ENCODE measurements at places on chromosomes 1 and 21.

DNA sequence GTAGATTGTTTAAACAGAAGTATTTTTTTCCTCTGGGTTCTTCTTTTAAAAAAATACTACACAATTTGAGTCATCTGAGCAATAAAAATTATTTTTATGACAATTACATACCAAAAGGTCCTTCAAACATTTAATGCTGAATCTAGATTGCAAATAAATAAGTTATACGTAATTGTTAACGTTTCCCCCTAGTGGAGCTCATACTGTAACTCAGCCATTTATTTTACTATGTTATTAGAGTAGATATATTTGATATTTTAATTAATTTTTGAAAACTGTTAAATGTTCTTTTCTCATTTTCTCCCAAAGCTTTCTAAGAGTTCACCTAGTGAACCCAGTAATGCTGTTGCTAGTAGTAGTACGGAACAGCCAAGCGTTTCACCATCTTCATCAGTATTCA is 33.5 kb downstream of the ZMYM1 start:
- DNase-seq, result no peak

DNA sequence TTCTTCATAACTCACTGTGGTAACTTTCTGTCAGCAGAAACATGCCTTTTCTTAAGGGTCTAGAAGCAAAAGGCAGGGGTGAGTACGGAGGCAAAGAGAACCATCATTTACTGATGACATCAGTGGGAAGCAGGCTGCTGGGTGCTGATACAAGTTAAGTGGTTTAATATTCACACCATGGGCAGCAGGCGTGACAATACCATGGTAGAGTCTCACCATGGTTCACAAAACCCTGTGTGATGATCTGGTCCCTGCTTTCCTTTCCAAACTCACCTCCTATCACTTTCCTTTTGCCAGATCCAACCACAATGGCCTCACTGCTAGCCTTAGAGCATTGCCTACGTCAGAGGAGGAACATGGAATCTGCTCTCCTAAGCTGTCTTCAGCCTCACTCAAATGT is 8.7 kb downstream of the MAB21L3 start:
- DNase-seq, result no peak

DNA sequence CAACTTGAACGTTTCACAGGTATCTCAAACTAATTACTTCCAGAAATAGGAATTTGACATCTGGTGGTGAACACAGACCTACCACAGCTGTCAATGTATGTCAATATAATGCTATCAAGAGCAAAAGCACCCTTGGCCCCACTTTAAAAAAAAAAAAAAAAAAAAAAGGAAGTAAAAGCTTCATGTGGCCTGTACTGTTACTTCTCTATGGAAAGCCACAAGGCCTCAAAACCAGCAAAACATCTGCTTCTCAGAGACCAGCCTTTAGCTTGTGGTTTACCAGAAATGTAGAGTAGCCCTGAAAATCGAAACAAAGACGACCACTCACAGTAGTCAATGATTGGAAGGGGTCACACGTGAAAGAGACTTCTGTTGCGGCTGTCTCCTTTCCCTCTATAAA is 109.6 kb downstream of the SLC45A1 start:
- no peak for DNase-seq

DNA sequence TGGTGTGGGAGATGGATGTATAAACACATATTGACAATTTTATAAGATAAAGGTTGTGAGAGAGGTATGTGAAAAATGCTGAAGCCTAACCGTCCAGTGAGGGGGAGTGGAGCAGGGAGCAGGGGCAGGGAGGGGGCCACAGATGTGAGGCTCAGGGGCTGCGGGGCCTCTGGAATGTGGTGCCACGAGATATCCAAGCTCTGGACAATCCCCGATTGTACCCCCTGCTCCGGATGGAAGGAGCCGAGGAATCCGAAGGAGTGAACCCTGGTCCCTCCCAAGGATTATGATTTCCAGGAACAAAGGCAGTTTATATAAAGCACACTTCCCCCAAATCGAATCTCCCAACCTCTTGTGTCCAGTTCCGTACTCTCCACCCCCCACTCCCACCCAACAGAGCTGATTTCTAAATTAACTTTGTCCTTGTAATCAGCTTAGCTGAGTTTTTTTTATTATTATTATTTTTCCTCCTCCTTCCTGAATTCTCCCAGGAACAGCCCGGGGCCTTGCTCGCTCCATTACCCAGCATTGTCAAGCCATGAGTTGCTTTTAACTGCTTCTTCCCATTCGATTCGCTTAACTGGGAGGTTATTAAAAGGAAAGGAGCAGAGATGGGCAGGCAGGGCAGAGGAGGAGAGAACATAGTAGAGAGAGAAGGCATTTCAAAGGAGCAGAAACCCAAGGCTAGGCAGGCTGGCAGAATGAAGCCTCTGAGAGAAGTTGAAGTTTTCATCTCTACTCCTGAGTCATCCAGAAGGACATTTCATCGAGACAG is 9.4 kb downstream of the KIRREL1 start:
- no peak for DNase-seq

DNA sequence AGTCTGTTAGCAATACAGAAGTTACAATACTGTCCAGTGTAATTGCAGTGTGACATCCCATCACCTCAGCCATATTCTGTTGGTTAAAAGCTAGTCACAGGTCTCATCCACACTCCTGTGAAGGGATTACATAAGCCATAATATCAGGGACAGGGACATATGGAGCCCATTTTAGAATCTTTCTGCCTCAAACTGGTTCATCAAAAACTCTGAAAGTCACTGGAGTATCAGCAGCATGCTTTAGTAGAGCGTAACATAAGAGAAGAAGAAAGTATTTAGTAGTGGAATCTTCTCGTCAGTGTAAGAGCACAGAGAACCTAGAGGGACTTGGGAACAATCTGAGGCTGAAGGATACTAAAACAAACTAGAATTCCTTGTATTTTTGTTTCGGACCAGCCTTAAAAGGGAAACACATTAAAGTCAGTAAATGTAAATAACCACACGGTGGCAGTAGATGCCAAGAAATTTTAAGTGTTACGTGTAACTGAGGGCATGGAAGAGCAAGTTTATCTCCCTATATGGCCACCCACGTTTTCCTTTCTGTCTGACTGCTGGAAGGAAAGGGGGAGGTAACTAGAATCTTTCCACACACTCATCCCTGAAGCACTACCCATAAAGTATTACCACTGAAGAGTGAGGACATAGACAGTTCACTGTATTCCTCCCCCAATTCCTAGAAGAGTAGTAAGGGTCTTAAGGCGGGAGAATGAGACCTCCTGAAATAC is 41.6 kb upstream of the AGL start:
- DNase-seq, result no peak

DNA sequence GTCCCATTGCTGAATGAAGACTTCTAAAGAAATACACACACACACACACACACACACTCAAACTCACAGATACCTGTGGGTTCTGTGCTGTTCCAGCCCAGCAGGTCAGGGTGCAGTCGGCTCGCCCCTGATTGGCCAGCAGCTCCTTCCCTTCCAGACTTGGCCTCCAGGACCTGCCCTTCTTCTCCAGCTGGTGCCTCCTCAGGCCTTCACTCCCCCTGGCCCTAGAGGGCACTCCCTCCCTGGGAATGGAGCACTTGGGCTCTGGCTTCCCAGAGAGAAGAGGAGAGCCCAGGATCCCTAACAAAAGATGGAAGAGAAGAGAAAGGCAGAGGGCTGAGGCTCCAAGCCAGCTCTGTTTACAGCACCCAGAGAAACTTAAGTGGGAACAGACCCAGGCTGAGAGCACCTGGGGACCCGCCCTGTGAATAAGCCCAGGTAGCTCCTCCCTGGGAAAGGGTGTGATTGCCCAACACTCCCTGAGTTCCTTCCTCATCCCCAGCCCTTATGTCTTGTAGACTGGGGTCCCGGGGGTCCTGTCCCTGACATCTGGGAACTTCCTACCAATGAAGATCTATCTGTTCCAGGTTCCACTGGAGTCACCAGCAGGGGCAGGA is at the start of gene PGLYRP3:
PGLYRP3 (minus strand) TSS at position 383 of the 617 bp plus-strand sequence. CDS start 2,287 bp downstream, outside the sequence.
- no peak for DNase-seq

GRCh38 chr1:40404670-40405462 is 31.3 kb downstream of the SMAP2 start:
- no peak for DNase-seq

- no peak for DNase-seq
Observed at GRCh38 chr1:87279966-87280535, 48.6 kb upstream of the LMO4 start.

- DNase-seq, result no peak
Observed at GRCh38 chr1:27682351-27682944, 10.5 kb upstream of the IFI6 start.

DNA sequence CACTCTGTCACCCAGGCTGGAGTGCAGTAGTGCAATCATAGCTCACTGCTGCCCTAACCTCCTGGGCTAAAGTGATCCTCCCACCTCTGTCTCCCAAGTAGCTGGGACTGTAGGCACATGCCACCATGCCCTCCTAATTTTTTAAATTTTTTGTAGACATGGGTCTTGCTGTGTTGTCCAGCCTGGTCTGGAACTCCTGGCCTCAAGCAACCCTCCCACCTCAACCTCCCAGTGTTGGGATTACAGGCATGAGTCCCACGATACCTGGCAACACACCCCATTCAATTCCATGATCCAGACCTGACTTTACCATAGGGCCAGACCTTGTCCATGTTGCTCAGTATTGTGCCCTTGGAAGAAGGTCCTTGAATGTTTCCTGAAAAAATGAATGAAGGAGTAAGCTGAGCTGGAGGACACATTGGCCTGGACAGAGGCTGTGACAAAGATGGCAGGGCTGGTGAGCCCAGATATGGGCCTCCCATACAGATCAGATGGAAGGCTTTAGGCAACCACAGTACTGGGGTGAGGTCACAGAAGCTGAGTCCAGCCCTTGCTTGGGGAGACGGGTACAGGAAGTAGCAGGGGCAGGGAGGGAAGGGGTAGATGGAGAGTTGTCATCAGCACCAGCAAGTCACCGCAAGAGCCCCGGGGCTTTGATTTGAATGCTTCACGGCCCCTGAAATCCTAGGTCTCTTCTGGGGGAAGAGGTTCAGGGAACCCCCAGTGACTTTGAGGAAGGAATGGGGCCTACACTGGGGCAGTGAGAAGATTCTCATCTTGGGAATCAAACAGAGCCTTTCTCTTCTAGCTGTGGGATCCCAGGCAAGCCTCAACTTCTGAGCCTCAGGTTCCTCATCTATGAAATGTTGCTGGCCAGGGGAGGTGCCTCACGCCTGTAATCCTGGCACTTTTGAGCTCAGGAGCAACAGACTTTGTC is 40.1 kb upstream of the DMBX1 start:
- no peak for DNase-seq

GRCh38 chr1:211762206-211762605 is 68.4 kb downstream of the LPGAT1 start:
- DNase-seq, result no peak

GRCh38 chr1:108691128-108691941 is 775 bp upstream of the PRPF38B start:
- DNase-seq, result no peak

DNA sequence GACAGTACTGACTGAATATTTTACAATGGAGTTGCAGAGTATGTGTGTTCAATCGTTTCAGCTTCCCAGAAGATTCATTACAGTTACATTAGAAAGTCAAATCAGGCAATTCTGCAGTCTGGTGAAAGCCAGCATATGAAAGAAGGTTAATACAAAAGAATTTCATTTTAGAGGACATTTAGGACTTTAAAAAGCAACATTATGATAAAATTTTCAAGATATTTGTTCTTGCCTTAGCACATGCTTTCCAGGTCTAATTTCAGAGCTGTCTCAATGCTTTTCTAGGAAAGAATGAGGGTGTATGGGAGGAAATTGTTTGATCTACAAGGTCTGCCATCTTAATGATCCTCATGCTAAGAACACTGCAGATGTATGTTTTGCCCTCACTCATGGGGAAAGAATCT is 63.2 kb downstream of the RERE start:
- DNase-seq, result no peak

DNA sequence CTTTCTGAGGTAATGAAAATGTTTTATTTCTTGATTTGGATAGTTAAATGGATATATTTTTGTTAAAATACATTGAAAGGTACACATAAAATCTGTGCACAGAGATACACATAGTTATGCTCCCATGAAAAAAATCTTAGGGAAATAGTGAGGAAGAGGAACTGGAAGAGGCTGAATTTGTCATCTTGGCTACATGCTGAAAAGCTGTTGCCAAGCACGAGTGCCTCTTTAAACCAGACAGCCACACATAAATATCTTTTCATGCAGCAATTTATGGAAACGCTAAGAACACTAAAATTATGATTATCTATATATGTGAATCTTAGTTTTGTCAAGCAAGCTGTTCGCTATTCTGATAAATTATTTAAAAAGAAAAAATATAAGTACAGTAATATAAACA is 12.8 kb upstream of the ADAR start:
- no peak for DNase-seq

DNA sequence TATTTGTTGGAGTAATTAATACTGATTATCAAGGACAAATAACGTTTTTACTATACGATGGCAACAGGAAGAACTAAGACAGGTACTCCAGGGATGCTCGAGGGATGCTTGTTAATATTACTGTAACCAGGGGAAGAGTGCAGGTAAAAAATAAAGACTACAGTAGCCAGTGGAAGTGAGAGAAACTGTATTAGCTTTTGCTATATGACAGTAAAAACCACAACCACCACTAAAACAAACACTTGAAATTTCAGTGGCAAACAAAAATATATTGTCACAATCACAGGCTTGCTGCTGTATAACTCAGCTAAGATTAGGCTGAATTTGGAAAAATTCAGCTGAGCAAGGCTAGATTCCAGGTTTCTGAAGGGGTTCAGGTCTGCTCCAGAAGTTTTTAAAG is 812.6 kb upstream of the ADGRL4 start:
- DNase-seq, result no peak

- DNase-seq, result no peak
Observed at GRCh38 chr1:247669225-247669624, 10.3 kb downstream of the OR13G1 start.

- DNase-seq, result no peak
Observed at GRCh38 chr1:176699821-176700220, 236.8 kb downstream of the PAPPA2 start.

DNA sequence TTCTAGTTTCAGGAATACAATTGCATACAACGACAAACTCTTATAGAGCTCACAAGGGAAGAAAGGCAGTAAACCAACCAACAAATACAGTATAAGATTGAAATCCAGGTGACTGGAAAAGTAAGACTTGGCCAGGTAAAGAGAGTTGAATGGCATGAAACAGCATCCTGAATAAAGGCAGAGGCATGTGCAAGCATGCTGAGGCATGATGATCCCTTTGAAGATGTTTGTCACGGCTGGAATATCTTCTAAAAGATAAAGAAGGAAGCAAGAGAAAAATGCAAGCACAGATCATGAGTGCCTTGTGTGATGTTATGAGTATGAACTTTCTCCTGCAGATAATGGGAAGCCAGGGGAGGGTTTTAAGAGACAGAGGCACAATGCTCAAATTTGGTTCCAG is 83.3 kb upstream of the SPATA6 start:
- DNase-seq, result no peak

GRCh38 chr1:175332515-175332914 is 139.9 kb upstream of the KIAA0040 start:
- DNase-seq, result no peak

DNA sequence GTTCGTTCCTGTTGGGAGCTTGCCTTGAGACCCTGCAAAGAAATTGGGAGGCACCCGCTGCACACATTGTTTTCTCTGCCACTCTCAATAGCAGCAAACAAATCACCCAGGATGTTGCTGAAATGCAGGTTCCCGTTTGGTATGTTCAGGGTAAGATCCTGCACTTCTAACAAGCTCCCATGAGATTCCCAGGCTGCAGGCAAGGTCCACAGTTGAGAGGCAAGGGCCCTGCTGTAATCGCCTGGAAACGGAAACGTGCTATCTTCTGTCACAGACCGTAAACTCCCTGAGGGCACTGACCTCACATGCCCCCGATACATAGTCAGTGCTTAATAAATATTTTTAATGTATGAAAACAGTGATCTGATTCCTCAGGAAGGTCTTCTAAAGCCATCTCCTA is 37.8 kb downstream of the XCL1 start:
- DNase-seq, result no peak

- no peak for DNase-seq
Observed at GRCh38 chr1:8182034-8182761, 135.7 kb upstream of the SLC45A1 start.

Measured in activated naive CD4-positive, alpha-beta T cell (primary cell).